Forelimb muscle (tissue), 1 donor: ENCODE measurements at places on chromosomes 12 and 14. TPM values are rescaled to one million over a fixed set of nuclear protein-coding genes. Genes with fewer than 3 reads are reported as not detected.

- no peak for DNase-seq
Measured at GRCh38 chr12:104304261-104305009, 896 bp downstream of the EID3 start.

Gene DCAF11
- 45.7 TPM for polyA plus RNA-seq

- no peak for DNase-seq
Measured at GRCh38 chr12:58860788-58861240, 59.5 kb downstream of the LRIG3 start.

- no peak for DNase-seq
Measured at GRCh38 chr12:27806259-27806658, 26.2 kb upstream of the MANSC4 start.

DNA sequence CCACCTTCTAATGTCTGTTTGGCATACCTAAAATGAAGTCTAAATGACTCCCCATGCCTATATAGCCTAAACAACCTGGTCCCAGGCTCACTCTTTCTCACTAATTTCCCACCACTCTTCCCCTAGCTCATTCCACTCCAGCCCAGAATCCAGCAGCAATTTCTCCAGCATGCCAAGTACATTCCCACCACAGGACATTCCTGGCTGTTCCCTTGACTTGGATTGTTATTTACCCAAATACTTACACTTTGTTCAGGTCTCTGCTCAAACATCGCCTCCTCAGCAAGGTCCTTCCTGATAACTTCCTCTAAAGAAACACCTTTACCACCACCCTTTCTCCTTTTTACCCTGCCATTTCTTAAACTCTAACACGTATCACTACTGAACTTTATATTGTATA, 743.4 kb downstream of the RPS29 start:
- DNase-seq, result no peak

- DNase-seq, result peak; percentile 96
Measured at GRCh38 chr14:69398053-69398817, at the start of the genes ERH and SLC39A9. Gene ERH, minus strand, starts transcription at chr14:69398299. Its CDS starts 66 bp downstream, at chr14:69398233. Gene SLC39A9, plus strand, starts transcription at chr14:69398692. Its CDS starts 678 bp downstream, at chr14:69399370.

DNA sequence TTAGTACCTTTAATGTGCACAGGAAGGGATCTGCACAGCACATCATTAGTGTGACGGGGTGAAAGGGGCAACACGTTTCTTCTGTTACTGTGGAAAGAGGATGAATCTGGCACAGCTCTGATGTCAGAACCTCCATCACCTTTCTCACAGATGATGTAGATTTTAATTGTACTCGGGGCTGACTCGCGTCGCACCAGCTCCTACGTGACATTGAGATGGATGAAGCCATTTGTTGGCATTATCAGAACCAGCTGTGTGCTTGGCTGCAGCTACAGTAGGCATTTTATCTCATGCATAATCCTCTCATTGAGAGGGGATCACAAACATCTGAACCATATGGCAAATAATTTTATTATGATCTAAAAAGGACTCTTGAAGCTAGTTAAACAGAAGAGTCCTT, 173.6 kb downstream of the PDZRN4 start:
- DNase-seq, result no peak

- no peak for DNase-seq
Measured at GRCh38 chr12:15672671-15673270, 116.4 kb downstream of the EPS8 start.

- no peak for DNase-seq
Measured at GRCh38 chr14:85599939-85600338, 70.0 kb downstream of the FLRT2 start.

DNA sequence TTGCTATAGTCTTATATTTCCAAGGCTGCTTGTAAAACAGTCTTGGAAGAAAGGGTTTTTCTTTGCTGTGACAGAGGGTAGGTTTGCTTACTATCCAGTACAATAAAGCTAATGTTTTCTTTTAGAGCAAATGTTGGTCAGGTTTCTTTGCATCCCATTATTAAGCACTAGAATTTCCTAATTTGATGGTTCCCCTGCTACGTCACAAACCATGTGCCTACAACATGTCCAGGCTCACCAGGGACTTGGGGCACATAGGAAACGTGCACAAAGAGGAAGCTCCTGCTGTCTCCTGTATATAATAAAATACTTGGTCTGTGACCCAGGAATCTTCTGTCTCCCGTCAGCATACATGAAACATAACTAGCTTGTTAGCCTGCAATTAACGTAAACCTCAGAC, 486.3 kb upstream of the LRFN5 start:
- no peak for DNase-seq

Gene ZFYVE21
- 42.2 TPM for polyA plus RNA-seq

GRCh38 chr12:1343422-1343821, 251.0 kb downstream of the FBXL14 start:
- DNase-seq, result no peak

Gene ARHGDIB
- 32.3 TPM for polyA plus RNA-seq

Gene KRT73
- polyA plus RNA-seq, result not detected

Gene AGAP2
- 8.2 TPM for polyA plus RNA-seq

GRCh38 chr12:34394211-34395055, 372.1 kb downstream of the ALG10 start:
- no peak for DNase-seq

DNA sequence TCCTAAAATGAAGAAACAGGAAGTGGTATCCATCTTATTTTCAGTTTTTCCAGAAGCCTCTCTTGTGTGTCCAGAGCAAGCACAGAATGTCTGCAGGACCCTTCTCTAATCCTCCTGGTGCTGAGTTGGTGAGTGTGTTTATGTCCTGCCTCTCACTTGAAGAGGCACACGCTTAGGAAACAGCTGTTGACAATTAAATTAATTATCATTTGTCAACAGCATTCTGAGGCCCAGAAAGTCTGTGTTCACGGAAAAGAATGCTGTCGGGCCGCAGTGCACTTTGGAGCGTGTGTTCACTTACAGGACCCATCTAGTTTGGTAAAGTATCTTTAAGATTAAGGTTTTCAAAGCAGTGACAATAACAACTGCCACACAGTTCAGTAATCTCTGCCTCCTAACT, 70.5 kb downstream of the LMNTD1 start:
- no peak for DNase-seq

- no peak for DNase-seq
Measured at GRCh38 chr12:69332815-69333358, 15.3 kb upstream of the LYZ start.

DNA sequence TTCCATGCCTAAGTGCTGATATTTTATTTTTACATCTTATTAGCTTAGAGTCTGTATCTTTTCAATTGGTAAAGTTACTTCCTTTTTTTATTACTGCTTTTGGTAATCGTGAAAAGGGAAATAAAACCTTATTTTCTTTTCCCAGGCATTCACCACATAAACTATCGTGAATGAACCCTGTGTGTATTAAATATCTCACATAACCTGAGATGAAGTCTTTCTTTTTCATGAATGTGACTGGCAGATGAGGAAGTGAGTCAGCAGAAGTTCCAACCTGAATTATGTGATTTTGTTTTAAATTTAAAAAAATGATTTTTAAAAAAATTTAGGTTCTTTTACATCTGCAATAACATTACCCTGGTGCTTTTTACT, 26.0 kb downstream of the MYBPC1 start:
- no peak for DNase-seq

- DNase-seq, result no peak
Measured at GRCh38 chr12:112862636-112863290, 44.0 kb upstream of the OAS1 start.

DNA sequence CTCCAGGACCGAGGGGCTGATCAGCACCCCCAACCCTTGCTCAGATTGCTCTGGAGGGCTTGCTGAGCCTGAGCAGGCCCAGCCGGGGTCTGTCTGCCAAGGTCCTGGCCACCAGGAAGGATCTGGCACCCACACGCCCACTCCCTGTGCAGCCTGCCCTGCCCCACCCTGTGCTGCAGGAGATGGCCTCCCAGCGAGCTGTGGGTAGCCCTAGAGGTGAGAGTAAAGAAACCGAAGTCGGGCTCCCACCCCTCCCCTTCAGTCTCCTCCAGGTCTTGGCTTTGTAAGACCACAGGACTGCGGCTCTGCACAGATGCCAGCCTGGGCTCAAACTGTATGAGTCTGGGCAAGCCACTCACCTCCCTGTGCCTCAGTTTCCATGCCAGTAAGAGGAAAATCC, 307.8 kb downstream of the BCL11B start:
- no peak for DNase-seq

DNA sequence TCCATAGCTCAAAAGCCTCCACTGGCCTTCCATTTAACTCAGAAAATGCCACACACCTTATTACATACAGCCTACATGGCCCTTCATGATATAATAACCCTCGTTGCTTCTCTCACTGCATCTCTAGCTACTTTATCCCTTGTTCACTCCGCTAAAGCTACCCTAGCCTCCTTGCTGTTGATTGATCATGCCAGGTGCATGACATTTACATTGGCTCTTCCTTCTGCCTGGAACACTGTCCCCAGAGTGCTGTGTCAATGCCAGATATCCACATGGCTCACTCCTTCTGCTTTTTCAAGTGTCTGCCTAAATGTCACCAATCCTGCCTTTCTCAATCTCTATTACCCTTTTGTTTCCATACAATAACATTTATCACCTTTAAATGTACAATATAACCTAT, 58.3 kb downstream of the CAND1 start:
- no peak for DNase-seq

DNA sequence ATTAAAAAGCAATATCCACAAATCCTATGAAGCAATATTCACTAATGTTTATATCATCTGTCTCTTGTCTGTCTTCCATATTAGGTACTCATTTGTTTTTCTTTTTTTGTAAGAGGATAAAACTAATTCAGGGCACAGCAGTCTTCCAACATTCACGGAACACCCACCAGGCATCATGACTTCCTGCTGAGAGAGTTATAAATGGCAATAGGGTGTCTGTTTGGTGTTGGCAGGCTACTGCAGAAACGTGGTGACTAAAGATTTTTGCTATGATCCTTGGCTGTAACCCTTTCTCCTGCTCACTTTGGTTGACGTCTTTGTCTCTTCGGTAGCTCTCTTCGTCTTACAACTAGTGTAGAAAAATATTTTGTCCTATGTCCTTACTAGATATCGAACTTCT, 860.6 kb upstream of the MGAT4C start:
- no peak for DNase-seq

GRCh38 chr12:26374934-26375680, 179.7 kb downstream of the SSPN start:
- DNase-seq, result no peak

DNA sequence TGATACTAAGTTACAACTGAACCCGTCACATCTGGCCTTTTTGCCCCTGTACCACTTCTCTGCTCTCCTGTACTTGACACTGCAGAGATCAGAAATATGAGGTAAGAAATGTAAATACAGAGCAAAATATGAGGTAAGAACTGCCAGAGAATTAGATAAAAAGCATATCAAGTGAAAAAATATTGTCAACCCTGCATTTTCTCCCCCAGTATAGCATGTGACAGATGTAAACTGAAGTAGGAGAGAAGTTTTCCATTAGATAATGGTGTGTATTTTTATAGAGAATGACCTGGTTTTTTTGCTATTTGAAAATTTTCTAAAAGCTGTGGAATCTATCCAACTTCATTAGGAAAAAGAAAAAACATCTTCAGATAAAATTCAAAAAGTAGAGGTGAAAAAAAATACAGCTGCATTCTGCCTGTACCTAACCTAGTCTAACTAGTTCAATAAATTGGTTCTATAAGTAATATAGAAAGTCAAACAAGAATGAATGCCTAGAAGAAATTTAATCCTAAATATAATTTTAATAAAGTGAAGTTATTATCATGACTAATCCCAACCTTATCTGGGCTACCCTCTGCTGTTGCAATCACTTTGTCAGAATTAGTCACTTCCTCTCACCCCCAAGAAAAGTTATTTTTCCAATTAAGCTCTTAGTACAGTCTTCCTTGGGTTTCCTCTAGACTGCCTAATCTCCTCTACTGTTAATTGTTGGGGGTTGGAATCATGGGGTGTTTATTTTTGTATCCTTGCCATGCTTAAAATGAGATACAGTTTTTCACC, 210.0 kb downstream of the RASSF9 start:
- no peak for DNase-seq

DNA sequence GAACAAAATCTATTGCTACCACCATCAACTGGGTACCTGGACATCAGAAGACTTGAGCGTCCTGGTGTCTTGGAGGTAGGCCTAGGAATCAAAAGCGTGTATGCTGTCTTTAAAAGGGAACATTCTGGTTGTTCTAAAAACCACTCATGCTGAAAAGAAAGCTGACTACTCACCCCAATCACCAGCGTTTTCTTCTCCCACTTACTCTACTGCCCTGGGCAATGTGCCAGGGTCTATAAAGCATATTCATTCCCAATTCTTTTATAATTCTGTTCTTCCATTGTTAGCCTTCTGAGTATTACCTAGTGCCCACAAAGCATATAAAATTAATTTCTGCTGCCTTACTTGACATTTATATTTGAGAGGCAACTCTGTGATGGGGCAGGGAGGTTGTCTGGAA, 133.4 kb downstream of the KCNA5 start:
- DNase-seq, result no peak

DNA sequence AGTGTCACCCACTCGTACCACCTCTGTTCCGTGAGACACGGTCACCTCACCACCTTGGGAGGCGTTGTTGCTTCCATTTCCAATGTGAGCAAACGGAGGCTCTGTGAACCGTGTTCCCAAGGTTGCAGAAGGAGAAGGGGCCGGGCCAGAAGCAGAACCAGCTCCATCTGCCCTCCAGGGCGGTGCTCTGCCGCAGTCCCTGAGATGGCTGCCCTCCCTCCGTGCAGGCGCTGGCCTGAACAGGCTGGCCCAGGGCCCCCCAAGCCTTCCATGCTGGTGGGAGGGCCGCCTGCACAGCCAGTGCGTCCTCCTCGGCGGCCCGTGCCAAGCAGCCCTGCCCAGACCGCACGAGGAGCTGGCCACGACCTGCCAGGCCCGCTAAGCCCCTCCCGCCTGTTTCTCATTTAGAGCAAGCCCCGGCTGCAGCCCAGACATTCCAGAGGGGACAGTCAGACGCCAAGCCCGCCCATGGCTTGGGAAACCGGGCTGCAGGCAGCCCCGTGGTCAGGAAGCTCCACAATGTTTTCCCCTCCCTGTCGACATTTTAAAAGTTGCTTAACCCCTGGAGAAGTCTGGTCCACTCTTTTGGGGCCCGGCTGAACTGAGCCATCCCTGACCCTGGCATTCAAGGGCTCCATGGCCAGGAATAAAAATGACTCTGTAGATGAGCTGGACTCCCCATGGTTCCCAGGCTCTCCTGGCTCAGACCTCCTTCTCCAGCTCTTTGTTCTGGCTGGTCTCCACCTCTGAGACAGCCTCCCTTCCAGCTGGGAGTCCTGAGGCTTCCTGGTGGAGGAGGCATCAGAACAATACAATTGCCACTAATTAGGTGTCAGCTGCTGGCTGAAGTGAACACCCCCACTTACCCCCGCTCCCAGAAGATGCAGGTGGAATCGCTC, 236.0 kb downstream of the BCL11B start:
- DNase-seq, result peak; percentile 65

GRCh38 chr14:101226265-101226602, 322.7 kb upstream of the RTL1 start:
- DNase-seq, result no peak

- no peak for DNase-seq
Measured at GRCh38 chr12:6932766-6933165, 5.0 kb downstream of the ATN1 start.

- DNase-seq, result no peak
Measured at GRCh38 chr12:19191563-19191962, 62.0 kb downstream of the PLEKHA5 start.

Gene SDR9C7
- polyA plus RNA-seq, result 0.46 TPM

- no peak for DNase-seq
Measured at GRCh38 chr12:113043240-113043639, 13.3 kb upstream of the DTX1 start.

Gene BICDL1
- polyA plus RNA-seq, result 4.9 TPM

- no peak for DNase-seq
Measured at GRCh38 chr14:97074456-97074855, 277.3 kb downstream of the VRK1 start.

- DNase-seq, result peak; percentile 28
Measured at GRCh38 chr14:74302152-74302628, 544 bp downstream of the ABCD4 start.

Gene FITM1
- 164 TPM for polyA plus RNA-seq
